Esophagus (tissue), 2 donors: ENCODE measurements at places on chromosomes 7 and 10. TPM values are rescaled to one million over a fixed set of nuclear protein-coding genes. Genes with fewer than 3 reads are reported as not detected.

Gene ANXA8
- 250 TPM for polyA plus RNA-seq

Gene SLC35B4
- 2.3 TPM for polyA plus RNA-seq

Gene RARRES2
- 22.6 TPM for polyA plus RNA-seq

Gene ZNF479
- not detected for polyA plus RNA-seq

Gene CYP2E1
- polyA plus RNA-seq: 19.3 TPM

Gene FBXL15
- 15.2 TPM for polyA plus RNA-seq

Gene AOC1
- polyA plus RNA-seq: 1.6 TPM

Gene LRMDA
- 1.8 TPM for polyA plus RNA-seq

Gene TMED4
- polyA plus RNA-seq: 26.4 TPM

Gene OPTN
- polyA plus RNA-seq: 34.2 TPM

Gene MYPN
- polyA plus RNA-seq: not detected

Gene PRF1
- 0.71 TPM for polyA plus RNA-seq

Gene FZD1
- polyA plus RNA-seq: 2.7 TPM

Gene IMPDH1
- polyA plus RNA-seq: 25.7 TPM

Gene PMS2
- 3.3 TPM for polyA plus RNA-seq

Gene PPP1R9A
- polyA plus RNA-seq: 0.65 TPM

Gene CYP2C19
- polyA plus RNA-seq: 3.0 TPM

Gene GPR22
- polyA plus RNA-seq: not detected

Gene CACUL1
- polyA plus RNA-seq: 6.5 TPM

Gene SSC4D
- 0.88 TPM for polyA plus RNA-seq

Gene CALU
- 8.3 TPM for polyA plus RNA-seq

Gene MYOZ1
- polyA plus RNA-seq: 0.89 TPM

Gene UFSP1
- 3.9 TPM for polyA plus RNA-seq

Gene SPACDR
- 0.65 TPM for polyA plus RNA-seq

Gene OR9A2
- not detected for polyA plus RNA-seq

Gene TMEM176B
- 5.7 TPM for polyA plus RNA-seq

Gene OPN4
- 0.02 TPM for polyA plus RNA-seq

Gene EBLN1
- not detected for polyA plus RNA-seq

Gene PRPS1L1
- polyA plus RNA-seq: not detected
